ENCODE measurements at places on chromosomes 6 and 20. TPM values are rescaled to one million over a fixed set of nuclear protein-coding genes. Genes with fewer than 3 reads are reported as not detected.

Gene GLYATL3
- not detected for total RNA-seq

GRCh38 chr6:160581406-160581805, 82.7 kb downstream of the LPA start:
- DNase-seq = no peak

GRCh38 chr6:150347845-150348244, 21.0 kb upstream of the IYD start:
- DNase-seq = no peak

GRCh38 chr20:47137231-47137870, 219.1 kb downstream of the ZMYND8 start:
- no peak for DNase-seq

DNA sequence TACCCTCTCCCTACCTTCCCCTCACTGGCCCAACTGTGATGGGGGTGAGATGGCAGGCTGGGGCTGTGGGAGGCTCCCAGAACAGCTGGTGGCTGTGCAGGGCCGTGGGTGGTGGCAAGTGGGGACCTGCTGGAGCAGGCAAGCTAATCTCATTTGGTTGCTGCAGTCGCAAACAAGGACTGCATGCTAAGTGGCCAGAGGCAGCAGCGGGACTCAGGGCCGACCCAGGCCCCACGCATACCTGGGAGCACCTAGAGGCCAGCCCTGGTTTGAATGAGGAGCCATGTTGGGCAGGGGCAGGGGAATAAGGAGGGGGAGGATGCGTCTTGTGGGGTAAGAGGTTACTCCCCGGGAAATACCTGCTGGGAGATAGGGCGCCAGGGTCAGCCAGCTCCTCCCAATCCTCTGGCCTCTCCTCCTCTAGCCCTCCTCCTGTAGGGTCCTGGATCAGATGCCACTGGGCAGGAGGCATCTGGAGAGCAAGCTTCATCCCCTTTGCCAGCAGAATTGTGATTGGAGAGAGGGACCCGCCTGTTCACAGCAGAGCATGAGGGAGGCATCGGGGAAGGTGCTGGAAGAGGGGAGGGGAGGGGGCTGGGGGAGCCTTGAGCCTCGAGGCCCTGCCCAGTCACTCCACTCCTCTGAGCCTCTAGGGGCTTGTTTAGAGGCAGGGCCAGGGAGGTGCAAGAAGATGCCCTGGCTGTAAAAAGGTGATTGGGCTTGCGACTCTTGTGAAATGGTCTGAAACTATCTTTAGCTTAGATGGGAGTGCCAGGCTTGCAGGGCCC, 24.3 kb upstream of the CDH22 start:
- no peak for DNase-seq

GRCh38 chr20:32204205-32205109, 3.1 kb downstream of the PLAGL2 start:
- no peak for DNase-seq

DNA sequence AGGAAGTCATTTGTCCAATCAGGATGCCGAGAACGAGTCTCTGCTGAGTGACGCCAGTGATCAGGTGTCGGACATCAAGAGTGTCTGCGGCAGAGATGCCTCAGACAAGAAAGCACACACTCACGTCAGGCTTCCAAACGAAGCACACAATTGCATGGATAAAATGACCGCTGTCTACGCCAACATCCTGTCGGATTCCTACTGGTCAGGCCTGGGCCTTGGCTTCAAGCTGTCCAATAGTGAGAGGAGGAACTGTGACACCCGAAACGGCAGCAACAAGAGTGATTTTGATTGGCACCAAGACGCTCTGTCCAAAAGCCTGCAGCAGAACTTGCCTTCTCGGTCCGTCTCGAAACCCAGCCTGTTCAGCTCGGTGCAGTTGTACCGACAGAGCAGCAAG, 281.5 kb downstream of the TSHZ2 start:
- no peak for DNase-seq

DNA sequence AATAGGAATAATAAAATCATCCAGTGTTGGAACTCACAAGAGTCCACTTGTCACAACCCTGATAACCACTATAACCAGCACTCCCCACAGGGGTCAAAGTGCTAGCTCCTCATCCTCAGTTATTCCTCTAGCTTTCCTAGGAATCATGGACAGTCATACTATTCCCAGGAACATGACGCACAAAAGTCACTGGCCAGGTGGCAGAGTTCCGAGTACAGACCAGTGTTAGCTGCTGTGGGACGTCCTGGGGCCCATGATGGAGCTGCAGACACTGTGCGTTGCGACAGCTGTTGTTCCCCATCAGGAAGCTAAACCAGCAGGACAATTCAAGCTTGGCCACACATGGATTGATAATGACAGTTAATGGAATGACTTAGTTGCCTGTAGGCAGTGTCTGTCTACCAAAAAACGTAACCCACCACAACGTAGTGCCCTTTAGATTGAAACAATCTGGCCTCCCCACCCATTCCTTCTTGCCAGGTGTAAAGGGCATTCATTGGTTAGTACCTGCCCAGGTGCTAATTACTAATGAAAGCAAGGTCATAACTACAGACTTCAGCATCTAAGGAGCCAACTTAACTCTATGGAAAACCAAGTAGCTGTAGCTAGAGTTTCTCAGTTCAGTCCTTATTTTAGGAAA, 17.4 kb downstream of the EZR start:
- no peak for DNase-seq
